ENCODE measurements at places on chromosomes 5 and 9.

GRCh38 chr5:19902316-19902934, 85.6 kb downstream of the CDH18 start:
- no peak for DNase-seq

DNA sequence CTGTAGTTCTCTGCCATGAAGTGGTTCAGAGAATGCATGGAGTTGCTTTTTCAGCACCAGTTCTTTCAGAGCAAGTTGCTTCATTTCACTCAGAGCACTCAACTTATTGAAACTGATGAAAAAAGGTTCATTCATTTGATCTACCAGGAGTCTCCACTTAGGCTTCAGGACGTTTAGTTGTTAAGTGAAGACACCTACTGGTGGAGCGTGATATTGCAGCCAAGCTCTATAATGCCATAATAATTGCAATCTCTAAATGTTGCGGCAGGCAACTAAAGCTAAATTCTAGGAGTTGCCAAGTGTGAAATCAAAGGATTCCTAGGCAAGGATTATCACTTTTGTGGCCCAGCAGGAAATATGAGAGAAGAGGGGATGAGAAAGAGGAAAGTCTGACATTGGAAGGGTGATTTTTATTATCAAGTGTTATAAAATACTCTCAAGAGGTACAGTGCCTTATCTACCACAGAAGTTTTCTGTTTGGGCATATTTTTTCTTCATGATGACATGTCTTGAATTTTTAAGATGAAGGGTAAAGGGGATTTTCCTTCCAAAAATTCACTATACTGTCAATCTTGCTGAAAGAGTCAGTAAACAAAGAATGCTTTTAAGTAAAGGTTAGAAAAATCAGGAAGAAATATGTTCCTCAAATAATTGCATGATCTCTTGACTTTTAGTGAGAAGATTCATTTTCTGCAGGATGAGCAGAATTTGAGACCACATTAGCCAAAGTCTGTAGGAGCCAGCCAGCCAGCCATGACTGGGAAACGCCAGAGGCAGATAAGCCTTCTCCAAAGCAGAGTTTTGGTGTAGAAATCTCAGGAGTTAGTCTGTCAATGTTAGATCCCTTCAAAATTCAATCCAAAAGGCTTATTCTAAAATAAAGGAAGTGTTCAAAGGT, 83.4 kb downstream of the SH3PXD2B start:
- peak; percentile 11 for DNase-seq

GRCh38 chr5:83608122-83608521, 112.5 kb downstream of the HAPLN1 start:
- no peak for DNase-seq

DNA sequence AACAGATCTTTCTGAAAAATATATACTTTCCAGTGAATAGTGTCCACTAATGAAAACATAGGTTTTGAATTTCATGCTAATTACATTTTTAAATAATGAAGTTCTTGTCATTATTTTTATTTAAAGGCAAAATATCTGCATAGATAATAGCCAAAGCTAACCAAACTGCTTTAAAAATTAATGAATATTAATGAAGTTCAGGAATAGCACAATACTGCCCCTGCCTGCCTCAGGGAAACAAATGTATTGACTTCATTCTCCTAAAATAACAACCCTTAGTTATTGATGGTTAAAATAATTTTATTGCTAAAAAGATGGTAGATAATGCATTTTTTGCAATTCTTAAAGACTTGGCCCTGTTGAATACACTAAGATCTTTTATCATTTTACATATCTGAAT, 103.6 kb upstream of the SSBP2 start:
- no peak for DNase-seq

DNA sequence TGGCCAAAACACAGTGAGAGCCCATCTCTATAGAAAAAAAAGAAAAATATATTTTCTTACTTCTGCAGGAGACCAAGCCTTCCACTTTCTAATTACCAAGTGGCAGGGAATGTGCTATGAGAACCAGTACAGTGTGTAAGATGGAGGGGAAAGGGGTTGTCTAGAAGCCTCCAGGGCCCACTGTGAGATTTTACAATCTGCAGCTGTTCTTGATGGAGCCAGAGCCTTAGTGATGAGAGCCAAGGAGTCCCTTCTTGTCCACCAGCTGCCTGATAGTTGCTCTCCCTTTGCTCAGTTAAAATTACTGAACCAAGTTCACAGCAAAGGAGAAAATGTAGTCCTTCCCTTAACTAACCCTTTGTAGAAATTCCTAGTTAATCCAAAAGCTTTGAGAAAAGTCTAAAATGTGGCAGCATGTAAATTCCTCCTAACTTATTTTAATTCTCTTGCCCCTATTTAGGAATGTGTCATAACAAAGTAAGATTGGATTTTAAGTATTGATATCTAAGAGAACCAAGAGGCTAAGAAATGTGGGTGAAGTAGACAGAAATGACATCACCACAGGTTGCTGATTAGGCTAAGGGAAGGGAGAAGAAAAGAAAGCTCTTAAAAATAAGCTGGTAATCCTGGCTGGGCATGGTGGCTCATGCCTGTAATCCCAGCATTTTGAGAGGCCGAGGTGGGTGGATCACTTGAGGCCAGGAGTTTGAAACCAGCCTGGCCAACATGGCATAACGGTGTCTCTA, 19.3 kb downstream of the SRP19 start:
- no peak for DNase-seq

DNA sequence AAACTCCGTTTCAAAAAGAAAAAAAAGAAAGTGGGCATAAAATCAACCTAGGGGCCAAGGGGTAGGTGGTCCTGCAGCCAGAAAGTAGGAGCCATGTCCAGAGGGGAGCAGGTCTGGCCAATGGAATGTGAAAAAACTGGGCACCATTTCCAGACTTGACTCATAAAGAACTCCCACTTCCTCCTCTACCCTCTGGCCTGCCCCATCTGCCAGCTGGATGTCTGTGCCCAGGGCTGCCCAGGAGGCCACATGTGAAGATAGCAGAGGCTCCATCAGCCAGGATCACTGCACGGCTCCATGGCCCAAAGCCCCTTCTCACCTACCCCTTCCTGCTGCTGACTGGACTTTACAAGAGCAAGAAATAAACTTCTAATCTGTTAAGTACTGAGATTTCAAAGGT, 42.1 kb upstream of the EEIG1 start:
- DNase-seq, result no peak

GRCh38 chr5:55926476-55926875, 68.3 kb downstream of the IL6ST start:
- no peak for DNase-seq

DNA sequence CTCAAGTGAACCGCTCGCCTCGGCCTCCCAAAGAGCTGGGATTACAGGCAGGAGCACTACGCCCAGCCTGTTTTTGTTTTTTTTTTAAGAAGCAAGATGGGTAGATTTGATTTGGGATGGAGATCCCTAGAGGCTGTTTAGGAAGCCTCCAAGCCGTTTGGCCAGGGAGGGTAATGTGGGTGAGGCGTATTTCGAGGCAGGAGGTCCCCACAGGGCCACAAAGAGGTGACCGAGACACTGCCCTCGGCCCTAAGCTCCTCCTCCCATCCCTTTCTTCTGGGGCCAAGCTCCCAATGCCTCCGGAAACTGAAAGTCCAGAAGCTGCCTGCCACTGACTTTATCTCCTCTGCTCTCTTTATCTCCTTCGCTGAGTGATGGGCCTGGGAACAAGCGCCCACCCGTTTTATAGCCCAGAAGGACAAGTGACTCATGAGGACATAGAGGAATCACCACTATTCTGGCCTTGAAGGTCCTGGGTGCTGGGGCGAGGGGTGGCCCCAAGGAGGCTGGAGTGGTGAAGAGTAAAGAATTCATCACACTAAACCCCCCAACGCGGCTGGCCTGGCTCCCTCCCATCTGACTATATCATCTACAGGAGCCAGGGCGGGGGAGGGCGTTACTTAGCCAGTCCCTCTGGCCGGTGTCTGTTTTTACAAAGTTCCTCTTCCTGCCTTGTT, 2.0 kb upstream of the RALGDS start:
- no peak for DNase-seq

GRCh38 chr9:125906893-125907292, 159.7 kb downstream of the PBX3 start:
- no peak for DNase-seq

DNA sequence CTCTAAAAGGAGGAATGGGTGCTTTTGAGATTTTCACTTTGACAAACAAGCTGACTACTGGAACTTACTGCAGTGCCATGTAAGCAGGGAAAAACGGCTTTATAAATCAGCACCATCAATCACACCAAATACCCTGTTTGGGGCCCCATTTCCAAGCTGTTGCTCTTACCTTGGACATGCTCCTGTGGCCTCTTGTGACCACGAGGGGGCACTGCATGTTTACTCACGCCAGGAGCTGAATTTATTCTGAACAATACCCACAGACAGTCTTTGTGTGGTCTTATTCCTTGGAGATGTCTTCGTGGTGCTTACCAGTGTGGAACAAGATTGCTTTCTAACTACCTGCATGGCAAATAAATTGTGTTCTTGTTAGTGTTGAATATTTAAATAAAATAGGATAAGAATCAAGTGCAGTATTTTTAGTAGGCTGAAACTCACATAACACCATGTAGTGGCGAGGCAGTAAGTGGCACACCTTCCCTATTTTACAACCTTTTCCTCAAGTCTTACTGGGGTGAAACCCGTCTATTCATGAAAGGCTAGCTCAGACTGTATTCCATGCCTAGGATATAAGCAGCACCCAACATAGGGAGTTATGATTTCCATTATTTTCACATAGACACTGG, 155.5 kb upstream of the NMUR2 start:
- no peak for DNase-seq

DNA sequence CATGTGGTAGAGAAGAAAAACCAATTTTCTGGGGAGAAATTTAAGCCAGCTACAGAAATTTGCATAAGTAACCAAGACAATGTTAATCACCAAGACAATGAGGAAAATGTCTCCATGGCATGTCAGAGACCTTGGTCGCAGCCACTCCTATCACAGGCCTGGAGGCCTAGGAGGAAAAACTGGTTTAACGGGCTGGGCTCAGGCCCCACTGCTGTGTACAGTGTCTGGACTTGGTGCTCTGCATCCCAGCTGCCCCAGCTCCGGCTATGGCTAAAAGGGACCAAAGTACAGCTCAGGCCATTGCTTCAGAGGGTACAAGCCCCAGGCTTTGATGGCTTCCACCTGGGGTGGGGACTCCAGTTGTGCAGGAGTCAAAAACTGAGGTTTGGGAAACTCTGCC, 1075.1 kb upstream of the CDH18 start:
- no peak for DNase-seq

GRCh38 chr9:121169094-121169601, 32.5 kb downstream of the RAB14 start:
- DNase-seq, result no peak

DNA sequence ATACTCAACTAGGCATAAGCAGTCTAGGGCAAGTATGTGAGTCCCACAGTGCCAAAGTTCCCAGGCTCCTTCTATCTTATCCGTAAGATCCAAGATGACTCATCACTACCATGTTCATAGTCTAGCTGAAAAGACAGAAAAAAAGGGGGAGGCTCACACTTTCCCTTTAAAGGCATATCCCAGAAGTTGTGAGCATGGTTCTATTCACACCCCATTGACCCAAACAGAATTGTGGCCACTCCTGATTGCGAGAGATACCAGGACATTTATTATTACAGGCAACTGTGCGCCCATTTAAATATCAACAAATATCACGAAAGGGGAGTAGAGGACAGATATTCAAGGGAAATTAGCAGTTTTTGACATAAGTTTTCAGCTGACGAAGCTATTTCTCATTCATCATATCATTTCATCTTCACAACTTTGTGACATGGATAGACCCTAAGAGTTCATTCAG, 8.1 kb upstream of the PFDN1 start:
- DNase-seq, result no peak

DNA sequence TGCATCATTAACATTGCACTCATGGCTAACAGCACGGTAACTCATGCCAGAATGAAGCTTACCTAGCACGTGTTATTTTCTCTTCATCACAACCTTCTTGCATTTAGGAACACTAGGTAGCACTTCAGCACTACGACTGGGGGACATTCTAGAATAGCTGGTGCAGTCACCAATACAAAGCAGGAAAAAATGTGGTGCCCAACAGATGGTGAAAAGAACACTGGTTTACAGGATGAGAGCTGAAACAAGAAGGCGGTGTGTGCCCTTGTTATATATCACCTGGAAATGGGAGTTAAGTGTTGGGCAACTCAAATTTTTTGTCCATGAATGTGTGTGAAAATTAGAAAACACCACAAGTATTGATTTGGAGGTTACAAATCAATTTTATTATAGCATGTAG, 30.0 kb downstream of the GALNT12 start:
- DNase-seq, result no peak

DNA sequence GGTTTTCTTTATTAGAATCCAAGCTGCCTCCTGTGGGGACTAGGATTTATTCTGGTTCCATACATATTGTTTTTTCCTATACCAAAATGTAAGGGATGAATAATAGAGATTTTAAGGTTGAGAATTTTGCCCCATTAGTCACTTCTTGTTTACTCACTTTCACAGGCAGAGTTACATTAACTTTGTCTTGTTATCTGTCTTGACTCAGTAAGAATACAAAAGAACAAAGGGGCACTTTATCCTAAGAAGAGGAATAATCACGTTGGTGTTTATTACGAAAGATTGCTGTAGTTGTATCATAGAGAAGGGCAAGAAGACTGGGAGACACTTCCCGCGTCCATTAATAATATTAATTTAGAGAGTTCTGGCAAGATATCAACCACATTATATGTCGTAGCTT, 599.7 kb upstream of the FTMT start:
- no peak for DNase-seq

- no peak for DNase-seq
These were observed 41.0 kb downstream of the SLC6A7 start for GRCh38 chr5:150230842-150231241.

DNA sequence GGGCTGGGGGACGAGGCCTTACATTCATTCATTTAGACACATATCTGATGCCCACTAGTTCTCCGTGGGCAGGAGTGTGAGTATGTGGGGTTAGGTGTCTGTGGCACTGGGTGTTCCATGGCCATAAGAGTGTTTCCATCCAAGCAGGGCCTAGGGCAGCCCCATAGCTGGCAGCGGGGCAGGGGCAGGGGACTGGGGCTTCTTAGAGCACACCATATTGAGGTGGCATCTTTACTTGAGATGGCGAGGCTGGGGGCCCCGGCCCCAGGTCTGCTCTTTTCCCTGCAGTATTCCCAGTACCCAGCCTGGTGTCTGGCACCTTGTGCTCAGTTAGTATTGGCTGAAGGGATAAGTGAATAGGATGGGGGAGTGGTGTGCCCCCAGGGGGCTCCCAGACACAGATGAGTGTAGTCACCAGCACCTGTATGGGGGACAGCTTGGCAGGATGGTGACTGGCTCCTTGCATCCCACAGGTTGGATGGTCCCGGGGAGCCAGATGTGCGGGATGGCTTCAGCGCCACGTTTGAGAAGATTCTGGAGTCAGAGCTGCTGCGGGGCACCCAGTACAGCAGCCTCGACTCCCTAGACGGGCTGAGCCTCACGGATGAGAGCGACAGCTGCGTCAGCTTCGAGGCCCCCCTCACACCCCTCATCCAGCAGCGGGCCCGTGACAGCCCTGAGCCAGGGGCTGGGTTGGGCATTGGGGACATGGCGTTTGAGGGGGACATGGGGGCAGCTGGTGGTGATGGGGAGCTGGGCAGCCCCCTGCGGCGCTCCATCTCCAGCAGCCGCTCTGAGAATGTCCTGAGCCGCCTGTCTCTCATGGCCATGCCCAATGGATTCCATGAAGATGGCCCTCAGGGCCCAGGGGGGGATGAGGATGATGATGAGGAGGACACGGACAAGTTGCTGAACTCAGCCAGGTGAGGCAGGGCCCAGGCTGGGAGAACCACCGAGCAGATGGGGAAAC, 17.5 kb downstream of the PSD2 start:
- DNase-seq, result no peak

- DNase-seq, result no peak
These were observed 1.5 kb upstream of the DTWD2 start for GRCh38 chr5:118989816-118990215.

- DNase-seq, result no peak
These were observed 6.7 kb upstream of the MTMR12 start for GRCh38 chr5:32319392-32319791.
